ENCODE measurements at places on chromosomes 6 and 20. TPM values are rescaled to one million over a fixed set of nuclear protein-coding genes. Genes with fewer than 3 reads are reported as not detected.

HSPA1A gene
- 75.7 TPM for total RNA-seq

CST4 gene
- not detected for total RNA-seq

SMLR1 gene
- total RNA-seq: not detected

TBXT gene
- total RNA-seq: not detected

SNAP91 gene
- total RNA-seq: not detected

DNA sequence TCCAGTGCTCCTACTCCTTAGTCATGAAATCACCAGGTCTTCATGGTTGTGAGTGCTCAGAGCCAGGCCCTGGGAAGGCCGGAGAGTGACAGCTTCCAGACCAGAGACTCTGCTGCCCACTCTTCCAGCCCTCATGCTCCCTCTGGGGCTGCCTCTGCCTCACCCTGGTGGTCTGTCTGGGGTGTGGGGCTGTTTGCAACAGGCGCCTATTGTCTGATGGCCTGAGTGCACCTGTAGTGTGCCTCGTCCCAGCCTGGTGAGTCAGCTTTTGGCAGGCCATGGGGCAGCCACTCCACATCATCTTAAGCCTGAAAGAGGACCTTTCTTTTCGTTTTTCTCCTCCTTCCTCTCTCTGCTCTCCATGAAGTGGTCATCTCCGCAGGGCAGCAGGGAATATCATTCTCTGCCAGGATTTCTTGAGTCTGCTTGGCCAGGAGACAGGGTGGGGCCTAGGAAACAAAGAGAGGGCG is 173.8 kb downstream of the VEGFA start:
- no peak for DNase-seq
- no peaks in the 10 kb centered on the region for H3K4me1 ChIP-seq
- no peak overlapping the region for H3K4me3 ChIP-seq
- H3K27me3 ChIP-seq: peaks cover 3% of the 10 kb centered on the region
- no peak overlapping the region for H3K27ac ChIP-seq
- no peaks in the 10 kb centered on the region for H3K36me3 ChIP-seq

- DNase-seq: no peak
- no peaks in the 10 kb centered on the region for H3K4me1 ChIP-seq
- no peaks in the 10 kb centered on the region for H3K27me3 ChIP-seq
- no peaks in the 10 kb centered on the region for H3K36me3 ChIP-seq
Observed at GRCh38 chr6:79711167-79711566, 80.0 kb downstream of the SH3BGRL2 start.

DNA sequence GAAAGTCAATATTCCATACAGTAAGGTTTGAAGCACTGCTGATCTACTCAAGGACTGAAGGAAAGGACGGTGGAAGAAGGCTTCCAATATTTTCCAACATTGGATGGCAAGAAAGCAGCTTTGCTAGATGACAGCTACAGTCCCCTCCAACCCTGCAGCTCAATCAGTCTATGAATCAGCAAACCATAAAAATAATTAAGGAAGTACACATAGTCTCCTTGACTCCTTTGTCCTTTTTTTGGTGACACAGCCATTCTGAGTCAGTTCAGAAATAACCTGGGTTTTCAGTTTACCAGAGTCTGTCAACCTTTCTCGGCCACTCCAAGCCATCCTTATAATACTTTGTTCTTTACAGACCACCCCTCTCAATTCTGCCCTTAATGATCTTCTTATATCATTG is 232.5 kb downstream of the IBTK start:
- H3K4me1 ChIP-seq: no peaks in the 10 kb centered on the region
- H3K4me3 ChIP-seq: no peak overlapping the region
- H3K36me3 ChIP-seq: no peaks in the 10 kb centered on the region
- H3K27ac ChIP-seq: no peak overlapping the region
- DNase-seq: no peak

GRCh38 chr20:33438481-33438880 is 5.1 kb downstream of the SNTA1 start:
- no peak overlapping the region for H3K27ac ChIP-seq
- no peak for DNase-seq
- H3K4me3 ChIP-seq: no peak overlapping the region
- H3K27me3 ChIP-seq: peaks cover 11% of the 10 kb centered on the region

- no peak for DNase-seq
- no peaks in the 10 kb centered on the region for H3K36me3 ChIP-seq
- no peaks in the 10 kb centered on the region for H3K4me1 ChIP-seq
- H3K4me3 ChIP-seq: no peak overlapping the region
Observed at GRCh38 chr6:69279805-69280204, 517.0 kb downstream of the LMBRD1 start.

GRCh38 chr6:121686611-121687023 is 251.2 kb downstream of the GJA1 start:
- H3K4me3 ChIP-seq: no peak overlapping the region
- H3K27ac ChIP-seq: no peak overlapping the region
- H3K36me3 ChIP-seq: no peaks in the 10 kb centered on the region
- peaks cover 4% of the 10 kb centered on the region for H3K4me1 ChIP-seq
- no peaks in the 10 kb centered on the region for H3K27me3 ChIP-seq
- no peak for DNase-seq

DNA sequence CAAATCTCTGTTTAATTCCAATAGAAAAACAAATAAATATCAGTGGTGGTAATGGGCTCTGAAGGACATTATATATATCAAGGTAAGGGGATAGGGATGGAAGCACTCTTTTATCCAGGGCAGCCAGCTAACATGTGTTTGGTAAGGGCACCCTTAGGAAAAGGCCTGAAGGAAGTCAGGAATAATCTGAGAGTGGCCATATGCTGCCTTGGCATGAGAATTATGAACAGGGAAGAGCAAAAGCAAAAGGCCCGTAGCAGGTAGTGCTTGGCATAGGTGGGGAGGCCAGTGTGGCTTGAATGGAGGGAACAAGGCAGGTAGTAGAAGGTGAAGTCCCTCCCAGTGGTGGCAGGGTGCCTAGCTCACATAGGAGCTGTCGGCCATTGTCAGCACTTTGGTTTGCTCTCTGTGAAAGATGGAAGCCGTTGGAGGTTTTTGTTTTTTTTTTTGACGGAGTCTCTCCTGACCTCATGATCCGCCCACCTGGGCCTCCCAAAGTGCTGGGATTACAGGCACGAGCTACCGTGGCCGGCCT is 39.6 kb upstream of the CSE1L start:
- H3K27me3 ChIP-seq: no peaks in the 10 kb centered on the region
- no peak overlapping the region for H3K4me3 ChIP-seq
- DNase-seq: no peak
- no peak overlapping the region for H3K27ac ChIP-seq
- peaks cover 20% of the 10 kb centered on the region for H3K36me3 ChIP-seq

GRCh38 chr6:117280922-117281321 is 15.6 kb downstream of the VGLL2 start:
- H3K36me3 ChIP-seq: no peaks in the 10 kb centered on the region
- peaks cover 12% of the 10 kb centered on the region for H3K27me3 ChIP-seq
- no peak overlapping the region for H3K4me3 ChIP-seq
- no peak for DNase-seq

DNA sequence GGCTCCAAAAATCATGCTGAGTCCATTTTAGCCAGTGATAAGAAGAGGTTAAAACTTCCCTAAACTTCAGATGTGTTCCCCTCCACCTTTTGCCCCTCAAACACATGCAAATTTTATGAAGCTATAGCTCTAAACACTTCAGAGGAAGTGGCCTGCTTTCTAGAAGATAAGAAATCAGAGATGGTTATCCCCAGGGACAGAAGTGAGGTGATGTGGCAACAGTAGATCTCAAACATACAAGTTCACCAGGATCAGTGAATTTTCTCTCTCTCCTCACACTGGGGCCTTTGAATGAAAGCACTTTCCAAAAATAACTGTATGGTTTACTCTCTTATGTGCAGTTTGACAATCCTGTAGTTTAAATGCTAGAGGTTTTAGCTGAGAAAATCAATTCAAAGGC is 332.0 kb downstream of the BTBD9 start:
- H3K27ac ChIP-seq: no peak overlapping the region
- peaks cover 13% of the 10 kb centered on the region for H3K4me1 ChIP-seq
- no peak overlapping the region for H3K4me3 ChIP-seq
- DNase-seq: no peak
- H3K27me3 ChIP-seq: no peaks in the 10 kb centered on the region
- H3K36me3 ChIP-seq: no peaks in the 10 kb centered on the region

DNA sequence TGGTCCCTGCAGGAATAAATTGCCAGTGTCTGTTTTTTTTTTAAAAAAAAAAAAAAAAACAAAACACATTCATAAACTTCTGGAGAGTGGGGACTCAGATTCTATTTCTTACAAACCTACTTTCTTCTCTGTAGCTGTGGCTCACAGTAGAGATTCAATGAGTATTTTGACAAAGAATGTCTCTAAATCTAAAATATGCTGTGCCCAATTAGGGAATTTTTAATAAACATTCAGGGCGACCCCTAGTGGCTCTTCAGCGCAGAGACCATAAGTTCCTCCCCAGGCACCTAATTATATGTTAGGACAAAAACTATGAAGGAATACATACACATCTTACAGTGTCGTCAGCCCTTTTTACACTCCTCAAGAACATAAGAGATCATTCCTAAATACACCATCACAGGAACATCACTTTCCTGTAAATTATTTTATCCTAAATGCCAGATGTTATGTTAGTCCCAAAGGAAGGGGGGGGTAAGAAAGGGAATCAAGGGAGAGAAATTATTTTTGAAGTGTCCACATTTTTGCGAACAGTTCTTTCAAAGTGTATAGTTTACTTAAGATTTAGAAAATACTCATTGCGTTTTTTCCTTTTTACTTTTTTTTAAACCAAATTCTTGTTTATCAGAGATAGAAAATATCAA is 21.8 kb upstream of the NAA20 start:
- peaks cover 9% of the 10 kb centered on the region for H3K27me3 ChIP-seq
- H3K4me1 ChIP-seq: no peaks in the 10 kb centered on the region
- no peak overlapping the region for H3K4me3 ChIP-seq
- peak; percentile 42 for DNase-seq
- no peak overlapping the region for H3K27ac ChIP-seq

Measured in activated CD8-positive, alpha-beta T cell treated with anti-CD3 and anti-CD28 coated beads, Interleukin-2, amount 10 ng/mL, durations not matched to agents 7 days and 5 days (primary cell).